ENCODE measurements at places on chromosomes 12 and 14.
A peak's percentile ranks its signal among the peaks of the same experiment; 100 is the strongest.

DNA sequence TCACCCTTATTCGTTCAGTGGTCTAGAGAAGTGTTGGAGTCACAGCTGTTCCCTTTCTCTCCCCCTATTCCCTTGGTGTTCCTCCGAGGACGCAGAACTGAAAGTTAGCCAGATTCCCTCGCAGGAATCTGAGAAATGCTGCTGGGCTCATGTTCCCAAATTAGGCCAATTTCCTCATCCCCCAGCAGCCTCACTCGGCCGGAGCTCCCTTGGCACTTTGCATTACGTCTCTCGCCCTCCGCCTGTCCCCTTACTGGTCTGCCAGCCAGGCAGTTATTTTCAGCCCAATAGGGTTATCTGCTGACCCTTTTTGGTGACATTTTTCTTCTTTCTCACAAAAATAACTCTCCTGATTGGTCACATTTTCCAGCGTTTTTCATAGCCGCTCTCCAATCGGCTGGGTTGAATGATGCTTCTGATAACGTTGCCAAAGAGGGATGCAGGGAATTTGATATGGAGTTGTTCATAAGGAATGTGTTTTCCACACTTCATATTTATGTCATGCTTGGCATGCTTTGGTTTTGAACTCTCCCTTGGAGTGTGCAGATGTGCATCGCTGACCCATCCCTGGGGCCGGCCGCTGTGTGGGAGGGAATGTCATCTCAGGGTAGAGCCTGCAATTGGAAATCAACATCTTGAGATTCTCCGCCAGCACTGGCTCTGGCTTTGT is 9.9 kb downstream of the IFT43 start:
- DNase-seq: peak; percentile 88

DNA sequence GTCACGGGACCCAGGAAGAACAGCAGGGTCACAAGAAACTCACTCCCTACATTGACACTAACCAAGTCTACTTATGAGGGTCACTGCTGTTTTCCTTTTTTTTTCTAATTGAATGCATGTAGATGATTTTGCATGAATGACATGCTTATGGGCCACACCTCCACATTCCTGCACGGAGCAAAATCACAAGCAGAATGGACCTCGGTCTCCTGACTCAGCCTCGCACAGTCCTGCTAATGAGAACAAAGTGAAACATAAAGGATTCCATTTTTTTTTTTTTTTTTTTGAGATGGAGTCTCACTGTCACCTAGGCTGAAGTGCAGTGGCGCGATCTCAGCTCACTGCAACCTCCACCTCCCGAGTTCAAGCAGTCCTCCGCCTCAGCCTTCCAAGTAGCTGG is 12.3 kb downstream of the SCARB1 start:
- no peak for DNase-seq

GRCh38 chr14:97298331-97298730 is 501.1 kb downstream of the VRK1 start:
- DNase-seq: no peak

- DNase-seq: no peak
These were observed 425.2 kb downstream of the RPS29 start for GRCh38 chr14:49160983-49161382.

DNA sequence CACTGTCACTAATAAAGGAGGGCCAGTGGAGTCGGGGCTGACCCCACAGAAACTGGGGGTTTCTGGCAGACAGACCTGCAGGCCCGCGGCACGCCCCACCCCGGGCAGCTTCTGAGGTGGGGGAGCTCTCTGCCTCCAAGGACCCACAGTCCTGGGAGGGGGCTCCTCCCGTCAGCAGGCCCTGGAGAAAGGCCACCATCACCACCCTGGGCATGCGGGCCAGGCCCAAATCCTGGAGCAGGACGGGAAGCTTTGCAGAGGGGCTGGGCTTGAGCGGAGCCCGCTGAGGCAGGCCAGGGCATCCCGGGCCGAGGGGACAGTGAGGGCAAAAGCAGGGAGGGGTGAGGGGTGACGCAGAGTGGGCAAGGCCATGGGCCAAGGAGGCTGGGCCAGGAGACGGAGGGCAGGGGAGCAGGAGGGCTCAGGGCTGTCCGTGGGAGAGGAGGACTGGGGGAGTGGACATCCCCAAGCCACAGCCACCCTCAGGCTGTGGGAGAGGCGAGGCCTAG is 11.1 kb upstream of the GPR132 start:
- DNase-seq: no peak

DNA sequence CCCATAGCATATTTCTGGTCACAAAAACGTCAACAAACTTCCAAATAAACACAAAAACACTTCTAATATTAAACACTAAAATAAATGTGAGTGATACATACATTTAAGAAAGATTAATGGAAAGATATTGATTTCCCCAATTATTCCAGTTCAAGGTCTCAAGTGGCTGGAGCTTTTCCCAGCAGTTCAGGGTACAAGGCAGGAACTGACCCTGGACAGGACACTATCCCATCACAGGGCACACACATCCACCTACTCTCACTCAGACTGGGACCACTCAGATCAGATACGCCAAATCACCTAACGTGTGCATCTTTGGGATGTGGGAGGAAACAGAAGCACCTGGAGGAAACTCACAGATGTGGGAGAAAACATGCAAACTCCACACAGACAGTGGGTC is 50.4 kb downstream of the GCH1 start:
- no peak for DNase-seq

GRCh38 chr14:69043596-69044260 is 64.6 kb upstream of the ACTN1 start:
- peak; percentile 79 for DNase-seq

GRCh38 chr12:54596526-54596946 is 8.1 kb upstream of the PPP1R1A start:
- DNase-seq: peak; percentile 58

- DNase-seq: no peak
These were observed 209.6 kb downstream of the ADGRD1 start for GRCh38 chr12:131163189-131163738.

DNA sequence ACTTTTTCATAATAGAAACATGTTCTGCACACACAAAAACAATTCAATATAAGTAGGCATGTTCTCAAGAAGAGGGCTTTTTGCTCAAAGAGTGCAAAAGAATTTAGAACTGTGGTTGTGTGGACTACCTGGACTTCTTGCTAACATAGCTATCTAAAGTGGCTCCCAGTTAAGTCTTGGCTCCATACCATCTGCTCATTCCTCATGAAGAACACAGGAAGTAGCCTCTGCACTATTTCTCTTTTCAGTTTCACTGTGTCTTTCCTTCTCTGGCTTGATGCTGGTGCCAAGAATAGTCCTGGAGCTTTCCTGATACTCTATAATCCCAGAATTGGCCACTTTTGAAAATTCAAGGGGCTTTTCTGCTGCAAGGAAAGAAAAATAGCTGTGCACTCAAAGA is 127.4 kb downstream of the CCER1 start:
- no peak for DNase-seq

GRCh38 chr14:61870163-61870562 is 107.9 kb downstream of the SNAPC1 start:
- DNase-seq: no peak

DNA sequence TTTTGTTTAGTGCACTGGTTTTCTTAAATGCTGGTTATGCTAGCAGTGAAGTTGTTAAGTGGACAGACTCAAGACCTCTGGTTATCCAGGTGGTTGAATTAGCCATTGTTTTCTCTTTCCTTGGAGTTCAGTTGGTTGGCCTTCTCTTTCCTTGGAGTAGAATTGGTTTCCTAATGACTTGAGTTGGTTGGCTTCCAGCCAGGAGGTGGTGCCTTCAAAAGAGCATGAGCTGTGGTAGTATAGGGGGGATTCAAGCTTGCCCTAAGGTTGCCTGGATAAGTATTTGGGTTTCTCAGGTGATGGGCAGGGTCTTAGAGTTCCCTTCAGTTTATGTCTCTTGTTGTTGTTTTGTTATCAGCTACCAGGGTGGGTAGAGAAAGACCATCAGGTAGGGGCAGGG is 92.5 kb downstream of the ATP23 start:
- DNase-seq: no peak

- DNase-seq: peak; percentile 72
These were observed 432.9 kb downstream of the ZFP36L1 start for GRCh38 chr14:68359837-68360552.

DNA sequence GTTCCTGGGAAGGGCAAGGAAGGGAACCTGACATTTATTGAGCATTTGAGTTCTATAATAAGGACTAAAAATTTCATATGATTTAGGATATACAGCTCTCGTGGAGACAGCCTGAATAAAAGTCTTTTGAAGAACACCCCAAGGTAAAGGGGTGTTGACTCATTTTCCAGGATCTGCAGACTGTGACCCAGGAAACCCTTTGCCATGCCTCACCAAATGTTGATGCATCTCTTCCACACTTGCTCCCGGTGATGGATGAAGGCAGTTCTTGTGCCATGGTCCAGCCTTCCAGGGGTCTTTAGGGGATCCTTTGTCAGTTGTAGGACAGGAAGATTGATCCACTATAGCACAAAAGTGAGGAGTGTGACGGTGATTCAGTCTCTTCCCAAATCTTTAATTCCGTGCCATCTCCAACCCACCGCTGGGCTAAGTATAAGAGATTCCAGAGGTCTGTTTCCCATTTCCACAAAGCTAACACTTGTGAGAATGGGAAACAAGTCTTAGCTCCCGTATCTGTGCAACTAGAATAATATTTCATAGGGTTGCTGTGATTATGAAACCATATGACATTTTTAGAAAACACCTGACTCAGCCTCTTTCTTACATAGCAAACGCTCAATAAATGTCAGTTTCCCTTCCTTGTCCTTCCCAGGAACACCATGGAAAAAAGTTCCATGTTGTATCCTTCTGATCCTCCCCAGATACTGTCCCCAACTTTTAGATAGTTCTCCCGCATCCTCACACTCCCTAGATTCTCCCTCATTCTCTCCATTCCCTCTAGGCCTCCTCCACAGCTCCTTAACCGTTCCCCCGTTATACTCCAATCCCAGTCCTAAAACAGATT is 836 bp downstream of the AAAS start:
- DNase-seq: peak; percentile 43

DNA sequence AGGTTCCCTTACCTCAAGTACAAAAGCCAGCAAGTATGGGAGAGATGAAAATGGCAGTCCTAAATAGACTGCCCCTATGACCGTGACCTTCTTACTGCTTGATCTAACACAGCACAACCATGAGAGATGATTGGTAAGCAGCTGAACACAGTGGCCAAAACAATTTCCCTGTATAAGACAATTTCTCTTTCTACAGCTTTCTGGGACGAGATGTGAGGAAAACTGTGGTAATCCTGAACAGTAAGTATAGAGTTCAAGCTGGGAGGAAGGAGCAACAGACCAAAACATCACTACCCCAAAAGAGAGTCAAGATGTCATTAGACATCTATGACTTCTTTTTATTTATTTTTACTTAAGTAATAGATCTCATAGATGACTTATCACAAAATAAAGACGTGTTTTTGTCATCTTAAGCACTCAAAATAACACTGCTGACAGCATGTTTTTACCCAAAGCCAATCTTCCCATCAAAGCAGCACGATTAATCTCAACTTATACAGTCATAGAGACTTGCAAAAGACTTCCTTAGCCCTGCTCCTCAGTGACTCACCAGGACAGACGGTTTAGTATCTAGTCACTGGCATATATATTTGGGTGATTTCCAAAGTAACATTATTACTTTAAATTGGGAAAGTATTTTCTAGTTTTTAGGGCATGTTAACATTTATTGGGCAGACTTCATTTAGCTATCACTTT is 3.7 kb downstream of the TMEM52B start:
- peak; percentile 85 for DNase-seq

DNA sequence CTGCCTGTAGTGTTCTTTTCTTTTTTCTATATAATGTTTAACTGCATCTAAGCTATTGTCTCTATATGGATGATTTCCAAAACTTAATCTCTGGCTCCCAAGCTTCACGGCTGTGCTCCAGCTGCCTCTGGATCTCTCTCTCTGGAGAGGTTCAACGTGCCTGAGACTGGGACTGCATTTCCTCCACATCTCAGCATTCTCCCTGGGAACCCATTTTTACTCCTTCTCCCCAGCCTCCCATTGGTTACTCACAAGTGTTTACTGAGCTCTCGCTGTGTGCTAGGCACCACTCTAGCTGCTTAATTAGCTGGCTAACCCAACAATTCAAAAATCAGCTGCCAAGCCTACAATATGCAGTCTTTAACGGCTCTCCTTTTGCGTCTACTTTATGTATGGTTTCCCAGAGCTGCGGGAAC is 34.7 kb downstream of the FBXL14 start:
- no peak for DNase-seq

DNA sequence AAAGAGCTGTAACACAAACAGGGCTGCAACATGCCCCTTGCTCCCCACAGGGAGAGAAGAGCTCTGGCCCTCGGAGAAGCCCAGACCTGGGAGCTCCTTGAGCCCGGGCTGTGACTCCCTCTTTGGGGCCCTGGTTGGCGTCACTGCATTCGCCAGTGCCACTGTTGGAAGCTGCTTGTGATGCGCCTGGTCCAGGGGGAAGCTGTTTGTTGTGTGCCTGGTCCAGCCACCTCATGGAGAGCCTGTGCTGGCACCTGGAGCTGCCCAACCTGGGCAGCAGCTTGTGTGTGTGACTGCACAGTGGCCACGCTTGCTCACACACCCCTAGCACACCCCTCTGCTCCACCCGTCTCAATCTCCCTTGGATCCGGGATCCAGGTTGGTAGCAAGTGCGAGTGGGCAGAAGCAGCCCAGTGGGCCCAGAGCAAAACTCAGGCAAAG is 49.5 kb downstream of the A2M start:
- DNase-seq: no peak

GRCh38 chr14:73418227-73418626 is 40.1 kb downstream of the NUMB start:
- no peak for DNase-seq

- DNase-seq: peak; percentile 83
These were observed 259.1 kb downstream of the PCNX1 start for GRCh38 chr14:71166180-71166837.

DNA sequence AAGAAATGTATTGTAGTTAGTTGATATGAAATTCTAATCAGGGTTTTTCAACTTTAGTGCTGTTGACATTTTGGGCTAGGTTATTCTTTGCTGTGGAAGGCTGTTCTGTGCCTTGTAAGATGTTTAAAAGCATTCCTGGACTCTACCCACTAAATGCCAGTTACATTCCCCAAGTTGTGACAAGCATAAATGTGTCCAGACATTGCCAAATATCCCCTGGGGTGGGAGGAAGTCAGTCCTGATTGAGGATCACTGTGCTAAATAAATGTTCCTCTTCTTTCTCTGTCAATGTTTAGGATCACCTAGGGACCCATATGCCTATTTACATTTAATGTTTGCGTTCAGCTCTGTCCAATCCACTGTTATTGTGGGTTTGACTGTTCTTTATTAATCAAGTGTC is 268.3 kb downstream of the TMTC2 start:
- peak; percentile 11 for DNase-seq

- DNase-seq: no peak
These were observed 418.5 kb downstream of the TMEM121 start for GRCh38 chr14:105944632-105945610.
